Activated naive CD4-positive, alpha-beta T cell treated with anti-CD3 and anti-CD28 coated beads for 36 hours (primary cell): ENCODE measurements at places on chromosomes 4 and X.

- DNase-seq, result no peak
These were observed 18.0 kb upstream of the STAG2 start for GRCh38 chrX:123943488-123943887.

DNA sequence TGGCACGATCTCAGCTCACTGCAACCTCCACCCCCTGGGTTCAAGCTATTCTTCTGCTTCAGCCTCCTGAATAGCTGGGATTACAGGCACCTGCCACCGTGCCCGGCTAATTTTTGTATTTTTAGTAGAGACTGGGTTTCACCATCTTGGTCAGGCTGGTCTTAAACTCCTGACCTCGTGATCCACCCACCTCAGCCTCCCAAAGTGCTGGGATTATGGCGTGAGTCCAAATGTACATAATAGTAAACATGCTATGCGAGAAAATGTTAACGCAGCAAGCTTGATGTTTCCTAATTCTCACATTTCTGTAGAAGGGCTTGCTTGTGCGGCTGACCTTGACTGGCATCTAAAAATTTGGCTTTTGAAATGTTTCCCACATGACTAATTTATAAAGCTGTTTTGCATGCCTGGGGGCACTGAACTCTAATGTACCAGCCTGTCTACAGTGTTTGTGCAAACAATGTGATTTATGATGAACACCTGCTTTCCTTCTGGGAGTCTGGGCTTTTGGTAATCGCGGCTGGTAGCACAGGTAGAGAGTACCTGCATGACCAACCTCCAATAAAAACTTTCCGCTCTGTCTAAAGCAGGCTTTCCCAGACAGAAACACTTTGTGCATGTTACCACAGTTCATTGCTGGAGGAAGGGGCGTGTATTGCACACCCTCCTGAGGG lies 216.8 kb downstream of the IL15 start:
- no peak for DNase-seq

- no peak for DNase-seq
These were observed 102.1 kb downstream of the ANXA3 start for GRCh38 chr4:78653655-78654054.

DNA sequence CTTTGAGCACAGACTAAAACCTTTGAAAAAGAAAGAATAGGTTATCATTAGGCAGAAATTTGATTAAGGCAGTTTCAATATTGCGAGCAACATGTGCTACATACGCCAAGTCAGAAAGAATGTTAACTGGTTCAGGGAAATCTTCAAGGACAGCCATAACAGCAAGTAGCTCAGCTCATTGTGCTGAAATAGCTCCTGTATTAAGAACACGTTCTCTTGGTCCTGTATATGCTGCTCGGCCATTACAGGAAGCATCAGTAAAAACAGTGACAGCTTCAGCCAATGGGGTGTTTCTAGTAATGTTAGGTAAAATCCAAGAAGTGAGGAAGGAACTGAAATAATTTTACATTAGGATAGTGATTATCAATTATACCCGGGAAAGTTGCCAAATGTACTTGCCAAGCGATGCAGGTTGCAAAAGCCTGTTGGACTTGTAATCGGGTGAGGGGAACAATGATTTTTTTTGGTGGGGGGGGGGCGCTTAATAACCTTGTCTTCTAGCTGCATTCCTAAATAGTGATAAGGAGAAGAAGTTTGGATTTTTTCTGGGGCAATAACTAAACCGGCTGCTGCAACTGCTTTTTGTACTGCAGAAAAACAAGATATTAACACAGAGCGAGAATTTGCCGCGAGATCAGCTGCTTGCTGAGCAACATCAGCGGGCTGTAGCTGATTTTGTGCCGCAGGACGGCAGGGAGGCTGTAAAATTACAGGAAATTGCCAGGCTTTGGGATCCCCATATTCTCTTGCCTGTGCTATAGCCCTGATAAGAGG lies 49.4 kb upstream of the RASSF6 start:
- no peak for DNase-seq

- no peak for DNase-seq
These were observed 30.4 kb downstream of the GNL3L start for GRCh38 chrX:54560411-54560810.

DNA sequence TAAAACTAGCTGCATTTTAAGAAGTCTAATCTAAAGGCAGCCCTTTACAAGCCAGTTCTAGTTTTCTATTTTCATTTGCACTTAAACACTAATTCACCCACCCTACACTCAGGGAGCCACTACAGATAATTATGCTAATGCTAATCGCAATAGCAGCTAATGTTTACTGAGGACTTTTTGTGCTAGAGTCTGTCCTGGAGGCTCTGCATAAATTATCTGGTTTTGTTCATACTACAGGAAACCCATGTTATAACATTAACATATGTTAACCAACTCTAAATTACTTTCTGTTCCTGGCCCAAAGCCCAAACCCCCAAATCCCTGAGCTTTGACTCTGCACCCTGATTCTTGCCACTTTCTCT lies 480 bp upstream of the RADX start:
- no peak for DNase-seq

DNA sequence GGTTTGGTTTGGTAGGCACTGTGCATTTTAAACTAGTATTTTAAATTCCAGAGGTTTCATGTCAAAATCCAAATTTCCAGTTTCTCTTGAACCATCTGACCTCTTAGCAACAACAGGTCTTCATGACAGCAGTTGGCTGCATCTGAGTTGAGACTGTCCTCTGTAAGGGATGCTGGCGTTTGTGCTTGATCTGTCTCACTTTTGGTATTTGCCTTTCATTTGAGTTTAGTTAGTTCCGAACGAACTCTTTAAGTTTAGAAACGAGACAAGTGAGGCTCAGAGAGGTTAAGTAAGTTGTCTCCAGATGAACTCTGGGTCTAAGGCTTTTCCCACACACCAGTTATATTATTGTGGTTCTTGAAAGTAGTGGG lies 29.1 kb downstream of the SPARCL1 start:
- DNase-seq, result no peak

GRCh38 chr4:127783026-127783769 lies 1.1 kb downstream of the HSPA4L start:
- DNase-seq, result peak; percentile 81

DNA sequence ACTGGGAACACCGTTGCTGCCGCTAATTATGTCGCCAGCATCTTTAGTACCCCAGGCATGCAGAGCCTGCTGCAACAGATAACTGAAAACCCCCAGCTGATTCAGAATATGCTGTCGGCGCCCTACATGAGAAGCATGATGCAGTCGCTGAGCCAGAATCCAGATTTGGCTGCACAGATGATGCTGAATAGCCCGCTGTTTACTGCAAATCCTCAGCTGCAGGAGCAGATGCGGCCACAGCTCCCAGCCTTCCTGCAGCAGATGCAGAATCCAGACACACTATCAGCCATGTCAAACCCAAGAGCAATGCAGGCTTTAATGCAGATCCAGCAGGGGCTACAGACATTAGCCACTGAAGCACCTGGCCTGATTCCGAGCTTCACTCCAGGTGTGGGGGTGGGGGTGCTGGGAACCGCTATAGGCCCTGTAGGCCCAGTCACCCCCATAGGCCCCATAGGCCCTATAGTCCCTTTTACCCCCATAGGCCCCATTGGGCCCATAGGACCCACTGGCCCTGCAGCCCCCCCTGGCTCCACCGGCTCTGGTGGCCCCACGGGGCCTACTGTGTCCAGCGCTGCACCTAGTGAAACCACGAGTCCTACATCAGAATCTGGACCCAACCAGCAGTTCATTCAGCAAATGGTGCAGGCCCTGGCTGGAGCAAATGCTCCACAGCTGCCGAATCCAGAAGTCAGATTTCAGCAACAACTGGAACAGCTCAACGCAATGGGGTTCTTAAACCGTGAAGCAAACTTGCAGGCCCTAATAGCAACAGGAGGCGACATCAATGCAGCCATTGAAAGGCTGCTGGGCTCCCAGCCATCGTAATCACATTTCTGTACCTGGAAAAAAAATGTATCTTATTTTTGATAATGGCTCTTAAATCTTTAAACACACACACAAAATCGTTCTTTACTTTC lies 1.8 kb downstream of the UBQLN2 start:
- peak; percentile 45 for DNase-seq

DNA sequence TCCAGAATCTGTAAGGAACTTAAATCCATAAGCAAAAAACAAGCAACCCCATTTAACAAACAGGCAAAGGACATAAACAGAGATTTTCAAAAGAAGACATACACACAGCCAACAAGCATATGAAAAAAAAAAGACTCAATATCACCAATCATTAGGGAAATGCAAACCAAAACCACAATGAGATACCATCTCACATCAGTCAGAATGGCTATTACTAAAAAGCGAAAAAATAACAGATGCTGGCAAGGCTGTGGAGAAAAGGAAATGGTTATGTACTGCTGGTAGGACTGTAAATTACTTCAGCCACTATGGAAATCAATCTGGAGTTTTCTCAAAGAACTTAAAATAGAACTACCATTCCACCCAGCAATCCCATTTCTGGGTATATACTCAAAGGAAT lies 156.8 kb upstream of the RADX start:
- DNase-seq, result no peak

DNA sequence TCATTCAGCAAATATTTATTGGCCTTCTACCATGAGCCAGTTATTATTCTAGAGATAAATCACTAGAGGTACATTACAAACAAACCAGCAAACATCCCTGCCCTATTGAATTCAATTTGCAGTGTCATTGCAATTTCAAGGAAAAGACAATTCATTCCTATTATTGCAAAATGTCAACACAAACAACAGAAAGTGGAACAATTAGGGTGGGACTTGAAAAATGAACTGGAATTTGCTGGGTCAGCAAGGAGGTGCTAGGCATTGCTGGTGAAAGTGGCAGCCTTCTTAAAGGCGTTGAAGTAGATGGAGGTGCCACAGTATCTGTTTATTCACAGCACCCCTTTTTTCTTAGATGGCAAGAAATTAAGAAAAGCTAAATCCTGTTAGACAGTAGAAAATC lies 224.0 kb upstream of the BMP3 start:
- no peak for DNase-seq

DNA sequence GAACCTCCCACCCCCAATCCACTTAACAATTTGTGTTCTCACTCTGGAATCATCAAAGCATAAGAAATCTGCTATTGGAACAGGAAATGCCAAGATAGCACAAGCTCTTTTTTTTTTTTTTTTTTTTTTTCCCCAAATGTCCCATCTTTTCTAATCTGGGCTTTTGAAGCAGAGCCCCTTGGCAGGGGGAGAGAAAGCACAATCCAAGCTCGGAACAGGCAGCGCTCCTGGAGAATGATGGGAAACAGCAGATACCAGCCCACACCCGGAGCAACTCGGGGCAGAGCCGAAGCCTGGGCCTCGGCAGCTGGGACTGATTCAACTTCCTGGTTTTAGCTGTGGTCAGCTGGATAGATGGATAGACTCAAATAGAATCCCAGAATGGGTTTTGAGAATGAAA lies 235.1 kb downstream of the QDPR start:
- DNase-seq, result no peak

- DNase-seq, result no peak
These were observed 181.3 kb upstream of the SFRP2 start for GRCh38 chr4:153970169-153970568.
